ENCODE measurements at places on chromosomes 5 and 9. TPM values are rescaled to one million over a fixed set of nuclear protein-coding genes. Genes with fewer than 3 reads are reported as not detected.

- no peak for DNase-seq
Observed at GRCh38 chr5:33582417-33582816, 141.7 kb downstream of the TARS1 start.

DNA sequence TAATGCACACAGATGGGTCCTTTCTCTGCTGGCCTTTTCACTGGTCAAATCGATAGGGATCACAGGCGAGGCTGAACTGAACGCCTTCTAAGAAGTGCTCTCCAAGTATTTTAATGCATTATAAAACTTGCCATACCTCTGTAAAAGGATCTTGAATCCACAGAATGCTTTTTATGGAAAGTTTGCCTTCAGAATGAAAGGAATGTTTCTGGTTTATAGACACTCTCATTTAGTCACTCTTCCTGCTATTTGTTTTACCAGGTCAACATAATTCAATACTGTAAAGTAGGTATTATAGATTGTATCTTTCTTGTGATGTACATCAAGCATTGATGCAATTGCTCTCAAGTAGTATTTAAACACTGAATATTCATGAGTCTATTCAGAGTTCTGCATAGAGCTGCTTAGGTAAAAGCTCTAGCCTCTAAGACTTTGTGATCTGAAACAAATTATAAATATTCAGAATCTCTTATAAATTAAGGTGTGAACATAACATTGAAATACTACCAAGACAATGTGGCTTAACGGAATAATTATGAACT is 308.4 kb downstream of the ISL1 start:
- no peak for DNase-seq

GRCh38 chr5:146018514-146019375 is 82.4 kb downstream of the SH3RF2 start:
- no peak for DNase-seq

TENT4A gene
- polyA plus RNA-seq, result 3.2 TPM

All from CD4-positive, CD25-positive, alpha-beta regulatory T cell (primary cell).